ENCODE measurements at places on chromosomes 2 and 18.

DNA sequence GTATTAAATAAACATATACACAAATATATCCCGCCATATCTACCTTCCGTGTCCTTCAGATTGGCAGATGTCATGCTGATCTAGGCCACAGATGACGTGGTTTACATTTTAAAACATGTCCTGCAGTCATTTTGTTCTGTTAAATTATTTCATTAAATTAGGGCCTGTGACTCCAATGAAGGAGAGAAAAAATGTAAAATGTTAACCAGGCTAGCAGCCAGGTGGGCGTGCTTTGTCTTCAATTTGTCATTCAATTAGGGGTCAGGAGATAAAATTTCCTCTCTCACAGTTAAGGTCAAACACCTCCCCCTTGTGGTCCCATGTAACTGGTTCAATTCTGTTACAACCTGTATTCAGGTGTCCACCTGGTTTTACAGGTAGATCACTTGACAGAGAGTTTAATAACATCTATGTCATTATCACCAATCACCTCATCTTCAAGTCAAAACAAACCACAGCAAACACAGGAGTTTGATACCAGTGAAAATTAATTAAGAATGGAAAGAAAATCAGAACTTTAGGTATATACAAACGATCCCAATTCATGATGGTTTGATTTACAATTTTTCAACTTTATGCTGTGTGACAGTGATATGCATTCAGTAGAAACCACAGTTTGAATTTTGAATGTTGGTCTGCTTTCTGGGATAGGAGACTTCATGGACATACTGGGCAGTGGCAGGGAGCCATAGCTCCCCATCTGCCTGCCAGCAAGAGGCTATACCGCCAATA is 339.4 kb downstream of the CMPK2 start:
- no peak for DNase-seq

GRCh38 chr18:36153771-36154170 is 24.1 kb downstream of the ELP2 start:
- no peak for DNase-seq

- no peak for DNase-seq
Observed at GRCh38 chr2:195861821-195862220, 204.8 kb downstream of the SLC39A10 start.

GRCh38 chr18:62525608-62526007 is 2.8 kb downstream of the ZCCHC2 start:
- DNase-seq: no peak

DNA sequence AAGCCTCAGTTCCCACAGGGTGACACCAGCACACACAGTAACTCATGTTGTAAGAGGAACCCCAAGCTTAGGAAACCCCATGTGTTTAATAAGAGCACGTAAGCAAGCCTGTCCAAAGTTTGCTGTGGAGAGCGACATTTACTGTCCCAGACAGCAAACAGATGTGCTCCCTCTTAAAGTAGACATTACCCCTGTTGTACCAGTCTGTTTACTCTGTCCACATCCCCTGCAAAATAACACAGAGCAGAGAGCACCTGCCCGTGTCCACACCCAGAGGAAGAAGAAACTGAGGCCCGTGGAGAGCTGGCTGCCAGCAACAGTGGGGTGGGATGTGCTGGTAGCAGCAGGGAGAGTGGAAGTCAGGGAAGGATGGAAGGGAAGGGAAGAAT is 243.5 kb downstream of the GBX2 start:
- DNase-seq: no peak

DNA sequence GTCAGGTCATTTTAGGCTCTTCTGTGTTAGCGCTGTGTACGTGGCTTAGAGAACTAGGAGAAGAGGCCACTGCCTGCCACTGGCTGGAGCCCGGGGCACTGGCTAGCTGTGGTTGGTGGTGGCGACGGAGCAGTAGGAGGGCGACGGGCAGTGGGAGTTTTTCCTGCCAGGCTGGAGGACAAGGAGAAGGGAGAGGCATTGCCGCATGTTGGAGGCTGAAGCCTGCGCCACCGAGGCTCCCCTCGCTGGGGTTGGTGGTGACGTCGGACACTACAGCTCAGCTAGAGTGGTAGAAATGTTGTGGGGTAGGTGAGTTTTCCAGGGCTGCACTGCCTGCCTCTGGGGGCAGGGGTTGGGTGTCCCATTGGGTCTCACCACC is 41.7 kb upstream of the IMP4 start:
- DNase-seq: no peak

DNA sequence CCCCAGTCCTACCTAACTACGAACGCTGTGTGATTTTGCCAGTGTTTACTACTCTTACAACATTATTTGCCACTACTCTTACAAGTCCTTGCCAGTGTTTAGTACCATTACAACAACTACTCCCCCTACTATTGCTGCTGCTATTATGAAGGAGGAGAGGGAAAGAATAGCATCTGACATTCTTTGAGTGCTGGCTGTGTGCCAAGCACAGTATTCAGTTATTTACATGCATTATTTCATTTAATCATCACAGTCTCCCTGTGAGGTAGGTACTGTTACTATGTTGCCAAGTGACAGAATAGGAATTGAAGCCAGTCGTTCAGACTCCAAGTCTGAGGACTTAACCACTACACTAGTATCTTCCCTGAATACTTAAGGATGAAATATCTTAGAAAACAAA is 185.9 kb upstream of the FOSL2 start:
- no peak for DNase-seq

GRCh38 chr2:177542396-177542795 is 149.8 kb downstream of the AGPS start:
- no peak for DNase-seq

GRCh38 chr2:47088371-47089082 is 66.6 kb downstream of the STPG4 start:
- no peak for DNase-seq

DNA sequence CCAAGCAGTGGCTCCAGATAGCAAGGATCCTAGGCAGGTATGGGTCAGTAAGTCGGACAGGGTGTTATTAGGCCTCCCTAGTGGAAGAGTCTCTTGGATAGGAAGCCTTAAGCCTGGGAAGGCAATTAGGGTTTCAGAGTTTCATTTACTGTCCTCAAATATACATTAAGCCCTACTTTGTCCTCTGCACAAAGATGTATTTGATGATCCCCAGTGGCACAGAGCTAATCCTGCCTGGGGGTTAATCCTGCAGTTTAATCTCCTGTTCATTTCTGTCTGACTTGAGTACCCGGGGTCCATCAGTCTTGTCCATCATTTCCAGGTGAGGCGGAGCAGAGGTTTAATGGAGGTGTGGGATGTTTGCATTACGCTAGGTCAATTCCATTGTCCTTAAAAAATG is 62.0 kb downstream of the MTCL1 start:
- DNase-seq: no peak

- no peak for DNase-seq
Observed at GRCh38 chr2:169225233-169225750, 137.0 kb downstream of the LRP2 start.

GRCh38 chr2:223090540-223091235 is 38.7 kb downstream of the KCNE4 start:
- no peak for DNase-seq

GRCh38 chr2:42230891-42231290 is 61.7 kb downstream of the EML4 start:
- no peak for DNase-seq

DNA sequence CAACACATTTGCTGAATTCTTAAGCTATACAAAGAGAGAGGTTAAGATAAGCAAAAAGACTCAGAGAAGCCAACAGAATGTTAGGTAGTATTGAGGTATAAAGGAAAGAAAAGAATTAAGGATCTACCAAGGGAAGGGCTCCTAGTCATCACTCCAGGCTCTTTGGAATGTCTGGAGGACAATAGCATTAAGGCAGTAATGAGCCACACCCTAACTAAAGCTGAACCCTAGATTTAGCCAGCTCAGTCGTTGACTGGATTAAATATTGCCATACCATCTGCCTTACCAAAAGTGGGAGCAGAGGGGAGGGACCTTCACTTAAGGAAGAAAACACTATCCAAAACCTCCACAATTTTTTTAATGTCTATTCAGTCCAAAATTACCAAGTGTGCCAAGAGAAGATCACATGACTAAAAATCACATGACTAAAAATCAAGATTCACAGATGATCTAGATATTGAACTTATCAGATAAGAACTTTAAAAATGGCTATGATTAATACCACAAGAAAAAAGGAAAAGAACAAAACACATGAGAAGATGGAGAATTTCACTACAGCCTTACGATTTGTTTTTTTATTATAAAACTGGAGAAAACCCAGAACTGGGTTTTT is 59.7 kb downstream of the EXOC6B start:
- no peak for DNase-seq

DNA sequence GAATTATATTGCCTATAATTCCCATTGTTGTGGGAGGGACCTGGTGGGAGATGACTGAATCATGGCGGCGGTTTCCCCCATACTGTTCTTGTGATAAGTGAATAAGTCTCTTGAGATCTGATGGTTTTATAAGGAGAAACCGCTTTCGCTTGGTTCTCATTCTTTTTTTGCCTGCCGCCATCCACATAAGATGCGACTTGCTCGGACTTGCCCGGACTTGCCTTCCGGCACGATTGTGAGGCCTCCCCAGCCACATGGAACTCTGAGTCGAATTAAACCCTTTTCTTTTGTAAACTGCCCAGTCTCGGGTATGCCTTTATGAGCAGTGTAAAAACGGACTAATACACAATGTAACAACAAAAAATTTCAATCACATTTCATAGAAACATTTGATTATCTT is 115.8 kb downstream of the C2orf74 start:
- DNase-seq: no peak

DNA sequence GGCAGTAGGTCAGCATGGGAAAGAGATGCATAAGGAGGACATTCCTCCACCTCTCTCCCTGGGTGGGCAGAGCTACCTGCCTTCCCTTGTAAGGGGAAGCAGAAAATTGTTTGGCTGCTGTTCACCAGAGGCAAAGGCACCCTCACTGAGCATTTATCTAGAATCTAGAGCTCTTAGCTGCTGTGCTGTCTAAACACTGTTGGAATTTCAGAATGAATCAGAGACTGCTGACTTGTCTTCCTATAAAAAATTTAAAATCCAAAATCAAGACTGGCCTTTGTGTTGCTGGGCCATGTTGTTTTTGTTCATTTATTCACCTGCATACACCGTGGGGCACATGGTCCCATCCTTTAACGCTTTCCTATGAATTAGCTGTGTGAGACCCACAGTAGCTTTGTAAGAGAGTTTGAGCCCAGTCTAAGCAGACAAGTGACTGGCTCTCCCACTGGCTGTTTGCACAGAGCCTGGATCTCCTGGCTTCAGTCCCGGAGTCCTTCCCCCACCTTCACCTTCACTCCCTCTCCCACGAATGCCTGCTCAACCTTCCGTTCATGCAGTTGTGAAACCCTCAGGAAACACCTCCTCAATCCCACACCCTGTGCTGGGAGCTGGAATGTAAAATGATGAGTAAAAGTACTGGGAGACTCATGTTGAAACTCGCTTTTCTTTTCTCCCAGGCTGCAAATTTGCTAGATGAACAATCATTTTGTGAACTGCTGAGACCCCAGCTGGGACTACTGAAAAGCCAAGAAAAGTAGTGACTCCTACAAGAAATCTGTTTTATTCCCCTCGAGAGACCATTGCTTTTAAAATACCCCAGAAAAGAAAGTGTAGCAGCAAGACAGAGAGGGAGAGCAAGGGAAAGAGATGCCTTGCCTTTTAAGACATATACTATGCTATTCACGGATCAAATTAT is 76.2 kb downstream of the FAM168B start:
- no peak for DNase-seq

- no peak for DNase-seq
Observed at GRCh38 chr18:63112706-63113105, 206.9 kb downstream of the BCL2 start.

- no peak for DNase-seq
Observed at GRCh38 chr2:211344289-211344688, 787.9 kb downstream of the CPS1 start.

GRCh38 chr2:232898592-232899543 is 28.8 kb downstream of the SNORC start:
- no peak for DNase-seq

GRCh38 chr2:85647823-85648526 is 20.0 kb downstream of the SFTPB start:
- DNase-seq: no peak

- no peak for DNase-seq
Observed at GRCh38 chr2:73762571-73762970, 17.3 kb downstream of the DUSP11 start.

DNA sequence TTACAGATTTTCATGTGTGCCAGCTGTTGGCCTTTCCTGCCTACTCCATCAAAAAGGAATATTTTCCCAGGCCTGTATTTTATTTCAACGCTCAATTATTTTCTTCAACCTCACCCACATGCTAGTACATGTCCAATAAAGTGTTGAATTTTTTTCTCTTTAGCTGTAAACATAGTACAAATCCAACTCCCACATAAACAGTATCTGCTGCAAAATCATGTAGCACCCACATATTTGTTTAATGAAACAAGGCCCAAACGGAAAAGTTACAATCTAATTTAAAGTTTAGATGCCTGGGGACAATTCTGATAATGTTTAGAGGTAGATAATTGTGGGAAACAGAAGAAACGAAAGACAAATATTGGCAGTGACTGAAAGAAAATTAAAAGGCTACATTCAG is 275.4 kb upstream of the ACVR2A start:
- no peak for DNase-seq

GRCh38 chr18:44850001-44850400 is 169.3 kb downstream of the SETBP1 start:
- no peak for DNase-seq

GRCh38 chr2:47724221-47724981 is 58.5 kb upstream of the MSH6 start:
- no peak for DNase-seq

- DNase-seq: no peak
Observed at GRCh38 chr2:28656937-28657615, 94.6 kb upstream of the PPP1CB start.

DNA sequence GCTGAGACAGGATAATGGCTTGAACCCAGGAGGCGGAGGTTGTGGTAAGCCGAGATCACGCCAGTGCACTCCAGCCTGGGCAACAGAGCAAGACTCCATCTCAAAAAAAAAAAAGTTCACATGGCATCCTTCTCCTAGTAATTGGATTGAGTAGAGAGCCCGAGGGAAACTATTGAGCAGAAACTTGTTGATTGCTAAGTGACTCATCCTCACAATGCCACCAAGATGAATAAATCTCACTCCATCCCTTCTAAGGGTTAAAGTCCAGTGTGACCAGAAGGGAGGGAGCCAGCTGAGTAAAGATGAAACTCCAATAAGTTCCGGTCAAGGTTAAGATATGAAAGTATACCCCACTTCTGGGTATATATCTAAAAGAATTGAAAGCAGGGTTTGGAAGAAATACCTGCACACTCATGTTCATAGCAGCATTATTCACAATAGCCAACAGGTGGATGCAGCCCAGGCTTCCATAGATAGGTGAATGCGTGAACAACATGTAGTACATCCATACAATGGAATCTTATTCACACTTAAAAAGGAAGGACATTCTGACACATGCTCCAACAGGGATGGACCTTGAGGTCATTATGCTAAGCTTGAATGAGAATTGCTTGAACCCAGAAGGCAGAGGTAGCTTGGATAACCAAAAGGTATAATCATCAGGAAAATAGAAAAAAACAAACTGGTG is 13.0 kb upstream of the FHL2 start:
- DNase-seq: no peak

GRCh38 chr2:159228081-159228581 is 58.4 kb downstream of the WDSUB1 start:
- no peak for DNase-seq
